ENCODE measurements at places on chromosomes 12 and 14. TPM values are rescaled to one million over a fixed set of nuclear protein-coding genes. Genes with fewer than 3 reads are reported as not detected.

Gene TIGAR
- total RNA-seq: 38.4 TPM

Gene OTX2
- total RNA-seq: not detected

Gene KRT72
- total RNA-seq: not detected

Gene GPRC5A
- 449 TPM for total RNA-seq

Gene HOXC10
- total RNA-seq: 2.9 TPM

Gene GABARAPL1
- total RNA-seq: 40.2 TPM

Gene PPFIBP1
- total RNA-seq: 27.3 TPM

Measured in A549 treated with CORT108297 at 1 μM for 4 hours (cell line).